Naive thymus-derived CD8-positive, alpha-beta T cell (primary cell): ENCODE measurements at places on chromosomes 7 and 10. TPM values are rescaled to one million over a fixed set of nuclear protein-coding genes. Genes with fewer than 3 reads are reported as not detected.

TAF3 gene
- total RNA-seq: 24.4 TPM

CYP26C1 gene
- 0.33 TPM for total RNA-seq

CALHM1 gene
- not detected for total RNA-seq

MET gene
- not detected for total RNA-seq

SPDYE5 gene
- not detected for total RNA-seq

TRA2A gene
- total RNA-seq: 155 TPM

WNT8B gene
- not detected for total RNA-seq

TMEM130 gene
- not detected for total RNA-seq

FAM237B gene
- not detected for total RNA-seq

POMZP3 gene
- total RNA-seq: 19.7 TPM

SFRP5 gene
- total RNA-seq: 14.4 TPM

ZNF425 gene
- 3.8 TPM for total RNA-seq

RFC2 gene
- 15.6 TPM for total RNA-seq

POLR2J2 gene
- 32.3 TPM for total RNA-seq

PLEKHS1 gene
- total RNA-seq: not detected

GRCh38 chr7:64795176-64795575 lies 948 bp downstream of the ZNF138 start:
- DNase-seq: no peak

GRCh38 chr7:45015313-45015712 lies 15.3 kb downstream of the CCM2 start:
- DNase-seq: no peak

- DNase-seq: no peak
These were observed 1251.5 kb downstream of the DNAJB9 start for GRCh38 chr7:109821156-109821555.

DNA sequence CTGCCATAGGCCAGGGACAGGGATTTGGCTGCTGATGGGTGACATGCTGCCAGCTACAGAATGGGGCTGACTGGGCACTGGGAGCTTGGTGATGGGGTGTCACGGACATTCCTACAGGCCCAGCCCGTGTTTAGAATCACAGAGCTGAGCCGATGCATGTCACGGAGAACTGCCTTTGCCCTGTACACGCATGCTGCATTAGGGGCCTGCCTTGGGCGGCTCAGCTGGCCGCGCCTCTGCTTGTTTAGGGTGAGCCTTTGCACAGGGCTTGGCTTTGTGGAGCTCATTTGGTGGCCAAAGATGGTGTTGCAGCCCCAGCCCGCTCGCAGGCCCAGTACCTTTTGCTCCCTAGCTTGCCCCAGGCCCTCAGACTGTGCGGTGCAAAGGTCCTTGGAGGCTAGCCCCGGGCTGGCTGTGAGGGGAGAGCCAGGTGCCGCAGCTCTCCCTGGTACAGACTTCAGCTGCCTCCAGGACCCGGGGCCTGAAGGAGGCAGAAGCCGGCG lies 108.4 kb upstream of the BTBD16 start:
- DNase-seq: no peak

GRCh38 chr10:29922892-29923291 lies 136.5 kb downstream of the JCAD start:
- DNase-seq: no peak

DNA sequence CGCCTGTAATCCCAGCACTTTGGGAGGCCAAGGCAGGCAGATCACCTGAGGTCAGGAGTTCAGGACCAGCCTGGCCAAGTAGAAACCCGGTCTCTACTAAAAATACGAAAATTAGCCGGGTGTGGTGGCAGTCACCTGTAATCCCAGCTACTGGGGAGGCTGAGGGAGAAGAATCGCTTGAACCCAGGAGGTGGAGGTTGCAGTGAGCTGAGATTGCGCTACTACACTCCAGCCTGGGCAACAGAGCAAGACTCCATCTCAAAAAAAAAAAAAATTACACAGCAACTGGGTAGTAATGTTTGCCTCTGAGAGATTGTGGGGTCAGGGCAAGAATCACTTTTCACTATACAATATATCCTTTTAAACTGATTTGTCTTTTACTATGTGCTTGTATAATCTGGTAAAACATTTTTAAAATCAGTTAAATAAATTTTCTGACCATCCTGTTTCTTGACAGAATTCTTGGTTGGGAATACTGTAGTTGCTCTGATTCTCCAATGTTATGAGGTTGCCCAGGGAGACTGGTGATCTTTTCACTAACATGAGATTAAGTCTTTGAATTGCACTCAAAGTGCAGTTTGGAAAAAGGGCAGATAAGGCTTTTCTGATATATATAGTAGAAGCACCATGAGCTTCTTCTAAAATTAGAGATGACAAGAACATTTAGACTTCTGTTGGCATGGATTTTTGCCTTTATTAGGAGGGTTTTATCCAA lies 1.5 kb downstream of the ENTPD7 start:
- DNase-seq: no peak

- no peak for DNase-seq
These were observed 235.7 kb upstream of the TCERG1L start for GRCh38 chr10:131547129-131547799.

DNA sequence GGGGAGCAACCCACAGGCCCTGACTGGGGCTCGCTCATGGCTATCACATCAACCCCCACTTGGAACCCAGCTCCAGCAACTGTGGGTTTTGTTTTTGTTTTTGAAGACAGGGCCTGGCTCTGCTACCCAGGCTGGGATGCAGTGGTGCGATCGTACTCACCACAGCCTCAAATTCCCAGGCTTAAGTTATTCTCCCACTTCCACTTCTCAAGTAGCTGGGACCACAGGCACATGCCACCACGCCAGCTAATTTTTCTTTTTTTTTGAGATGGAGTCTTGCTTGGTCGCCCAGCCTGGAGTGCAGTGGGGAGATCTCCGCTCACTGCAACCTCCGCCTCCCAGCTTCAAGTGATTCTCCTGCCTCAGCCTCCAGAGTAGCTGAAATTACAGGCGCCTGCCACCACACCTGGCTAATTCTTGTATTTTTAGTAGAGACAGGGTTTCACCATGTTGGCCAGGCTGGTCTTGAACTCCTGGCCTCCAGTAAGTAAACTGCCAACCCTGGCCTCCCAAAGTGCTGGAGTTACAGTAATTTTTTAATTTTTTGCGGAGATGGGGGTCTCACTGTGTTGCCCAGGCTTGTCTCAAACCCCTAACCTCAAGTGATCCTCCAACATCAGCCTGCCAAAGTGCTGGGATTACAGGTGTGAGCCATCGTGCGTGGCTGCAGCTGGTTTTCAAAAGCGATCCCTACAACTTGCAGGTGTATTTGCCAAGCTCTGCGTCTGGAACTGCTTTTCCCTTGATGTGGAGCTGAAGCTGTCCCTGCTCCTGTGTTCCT lies 228.7 kb downstream of the SKIDA1 start:
- DNase-seq: no peak

GRCh38 chr10:528173-529165 lies 161.0 kb downstream of the DIP2C start:
- DNase-seq: no peak

GRCh38 chr7:1704811-1705738 lies 35.0 kb downstream of the ELFN1 start:
- DNase-seq: no peak

- DNase-seq: no peak
These were observed 146.8 kb upstream of the SLC26A5 start for GRCh38 chr7:103592844-103593243.

DNA sequence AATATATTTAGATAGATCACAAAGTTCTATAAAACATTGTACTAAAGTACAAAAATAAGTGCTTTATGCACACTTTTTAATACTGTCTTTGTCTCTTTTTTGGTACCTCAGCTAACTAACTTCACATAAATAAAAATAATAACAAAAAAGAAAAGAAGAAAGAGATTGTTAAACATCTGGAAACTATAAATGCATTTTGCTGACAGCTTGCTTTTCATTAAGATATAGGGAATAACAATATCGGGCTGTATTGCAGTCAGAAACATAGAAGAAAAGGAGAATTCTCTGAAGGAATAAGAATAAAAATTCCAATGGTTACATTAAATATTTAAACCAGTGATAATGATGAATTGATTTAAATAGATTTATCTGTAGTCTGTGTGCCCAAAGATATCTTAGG lies 59.9 kb downstream of the ASAH2B start:
- no peak for DNase-seq

GRCh38 chr7:158023157-158023556 lies 564.5 kb downstream of the PTPRN2 start:
- no peak for DNase-seq

- DNase-seq: no peak
These were observed 81.3 kb upstream of the GPR22 start for GRCh38 chr7:107388604-107389003.

DNA sequence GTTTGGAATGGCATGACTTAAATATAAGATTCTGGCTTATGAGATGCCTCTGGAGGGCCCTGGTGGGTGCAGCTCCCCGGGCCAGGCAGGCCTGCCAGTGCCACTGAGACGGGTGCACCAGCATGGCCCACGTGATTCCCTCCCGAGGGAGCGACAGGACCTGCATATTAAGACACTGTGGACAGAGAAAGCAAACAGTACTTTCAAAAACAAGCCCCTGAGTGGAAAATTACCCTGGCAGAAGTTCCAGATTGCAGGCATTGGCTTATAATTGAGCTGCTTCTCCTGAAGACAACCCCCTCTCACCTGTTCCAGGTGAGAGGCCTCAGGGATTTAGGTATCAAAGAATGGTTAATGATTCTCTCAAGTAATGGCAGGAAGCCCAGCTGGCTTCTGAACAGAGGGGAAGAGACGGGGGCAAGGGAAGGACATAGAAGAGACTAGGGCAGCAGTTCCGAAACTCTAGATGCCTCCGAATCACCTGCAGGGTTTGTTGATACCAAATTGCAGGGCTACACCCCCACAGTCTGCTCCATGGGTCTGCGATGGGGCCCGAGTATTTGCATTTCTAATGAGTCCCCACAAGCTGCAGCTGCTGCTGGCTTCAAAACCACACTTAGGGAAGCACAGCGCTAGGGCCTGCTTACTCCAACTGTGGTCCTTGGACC lies 66.0 kb upstream of the DOCK1 start:
- DNase-seq: no peak

GRCh38 chr10:63702092-63702491 lies 180.9 kb downstream of the REEP3 start:
- DNase-seq: no peak

- DNase-seq: no peak
These were observed 97.7 kb upstream of the EFCAB10 start for GRCh38 chr7:105678811-105679495.

GRCh38 chr10:61151059-61151458 lies 207.1 kb upstream of the RHOBTB1 start:
- DNase-seq: no peak

GRCh38 chr7:126440542-126440941 lies 812.2 kb downstream of the GRM8 start:
- no peak for DNase-seq

GRCh38 chr7:76998285-76998589 lies 33.9 kb downstream of the SPDYE17 start:
- DNase-seq: no peak

- DNase-seq: no peak
These were observed 371.0 kb downstream of the DPP6 start for GRCh38 chr7:154423231-154423630.

- DNase-seq: no peak
These were observed 607.6 kb downstream of the KCNMA1 start for GRCh38 chr10:77029777-77030717.
